ENCODE measurements at places on chromosomes 7 and 10.

- no peak for DNase-seq
These were observed 6.6 kb downstream of the OPTN start for GRCh38 chr10:13106387-13107045.

DNA sequence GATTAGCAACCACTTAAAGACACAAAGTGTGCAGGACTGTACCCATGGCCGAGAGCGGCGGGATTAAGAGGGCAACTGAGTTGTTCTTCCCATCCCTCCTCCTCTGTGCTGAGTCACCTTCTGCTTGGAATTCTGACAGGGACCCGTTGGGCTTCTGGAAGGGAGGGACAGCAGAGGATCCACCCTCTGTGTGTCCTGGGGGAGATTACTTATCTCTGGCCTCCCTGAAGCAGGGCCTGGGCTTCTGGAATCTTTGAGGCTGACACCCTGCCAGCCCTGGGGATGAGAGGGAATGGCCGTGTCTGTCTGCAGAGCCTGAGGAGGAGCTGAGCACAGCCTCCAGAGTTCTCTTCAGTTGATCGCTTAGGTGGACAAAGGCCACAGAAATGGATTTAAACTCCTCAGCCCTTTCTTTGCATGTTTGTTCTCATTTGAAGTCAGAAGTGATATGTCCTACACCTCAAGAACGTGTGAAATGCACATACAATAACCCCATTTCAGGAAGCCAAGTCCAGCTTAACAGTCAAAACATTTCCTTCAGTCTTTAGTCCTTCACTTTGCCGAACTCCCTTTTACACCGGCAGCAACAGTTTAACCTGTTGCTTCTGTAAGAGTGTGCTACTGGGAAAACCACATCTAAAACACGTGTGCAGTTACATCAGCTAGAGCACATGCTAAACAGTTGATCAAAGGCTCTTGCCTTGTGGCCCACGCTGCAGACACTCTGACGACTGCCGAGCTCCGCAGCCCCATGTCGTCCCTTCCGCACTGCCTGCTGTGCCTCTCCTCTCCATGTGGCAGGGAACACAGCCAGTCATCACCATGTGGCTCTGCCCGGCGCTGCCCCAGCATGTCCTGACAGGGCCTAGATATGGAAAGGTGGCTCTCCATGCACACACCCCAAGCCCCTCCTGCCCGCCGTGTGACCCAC lies 55.7 kb downstream of the IKZF1 start:
- peak; percentile 68 for DNase-seq

- DNase-seq, result no peak
These were observed 28.7 kb downstream of the LYZL1 start for GRCh38 chr10:29317423-29318021.

DNA sequence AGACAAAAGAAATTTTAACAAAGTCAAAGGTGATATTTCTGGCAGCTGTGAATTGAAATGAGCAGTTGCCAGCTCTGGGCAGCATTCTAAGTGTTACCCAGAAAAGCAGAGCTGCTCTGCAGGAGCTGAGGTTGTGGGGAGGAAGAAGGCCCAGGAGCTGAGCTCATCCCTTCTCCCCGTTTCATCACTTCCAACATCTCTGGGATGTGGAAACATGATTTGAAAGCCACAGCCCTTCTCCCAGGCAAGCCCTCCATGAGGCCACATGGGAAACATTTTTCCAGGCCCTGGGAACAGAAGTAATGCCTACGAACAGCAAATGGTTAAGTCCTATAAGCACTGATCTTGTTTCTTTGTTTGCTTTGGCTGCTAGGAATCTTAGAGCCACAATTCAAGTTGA lies 10.9 kb upstream of the DMBT1 start:
- no peak for DNase-seq

GRCh38 chr10:105328503-105329133 lies 687.5 kb downstream of the SORCS3 start:
- no peak for DNase-seq

DNA sequence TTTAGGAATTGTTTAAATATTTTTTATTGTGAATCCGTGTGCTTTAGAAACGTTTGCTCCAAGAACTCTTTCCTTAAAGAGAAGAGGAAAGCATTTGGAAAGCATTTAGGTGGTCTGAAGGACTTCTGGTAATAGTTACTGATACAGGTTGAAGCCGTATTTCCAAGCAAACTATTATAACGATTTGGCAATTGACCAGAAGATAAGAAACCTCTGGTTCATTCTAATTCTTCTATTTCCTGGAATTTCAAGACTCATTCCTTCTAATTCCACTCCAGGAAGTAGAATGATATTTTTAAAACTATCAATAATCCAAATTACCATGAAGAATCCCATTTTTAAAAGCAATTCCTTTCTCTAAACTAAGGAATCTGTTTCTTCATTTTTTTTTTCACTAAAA lies 158.9 kb upstream of the AGR3 start:
- no peak for DNase-seq

DNA sequence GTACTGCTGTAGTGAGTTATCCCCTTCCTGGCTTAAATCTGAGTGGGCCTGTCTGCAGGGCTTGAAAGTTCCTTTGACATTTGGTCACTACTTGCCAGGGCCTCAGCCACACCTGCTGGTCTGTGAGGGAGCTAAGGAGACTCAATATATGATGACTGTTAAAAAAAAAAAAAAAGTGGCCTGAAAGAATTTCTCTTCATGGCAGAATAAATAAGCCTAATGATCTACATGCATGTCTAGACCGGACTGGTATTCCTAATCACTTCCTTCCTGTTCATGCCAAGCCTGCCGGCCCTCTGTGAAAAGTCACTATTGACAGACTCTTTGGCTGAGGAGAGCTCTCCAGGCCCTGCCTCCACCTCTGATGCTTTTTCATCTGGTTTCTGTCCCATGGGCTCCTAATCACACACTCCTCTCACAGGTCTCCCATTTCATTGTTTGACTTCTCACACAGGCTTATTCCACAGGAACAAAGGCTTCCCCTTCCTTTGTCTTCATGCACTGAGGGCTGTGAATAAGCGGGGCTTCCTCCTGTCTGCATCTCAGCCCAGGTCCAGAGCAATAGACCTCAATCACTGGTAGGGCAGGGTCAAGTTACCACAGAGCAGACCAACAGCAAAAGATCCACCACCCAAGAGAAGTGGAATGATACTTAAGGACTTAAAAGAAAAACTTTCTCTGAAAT lies 99.1 kb upstream of the SEC61G start:
- no peak for DNase-seq

DNA sequence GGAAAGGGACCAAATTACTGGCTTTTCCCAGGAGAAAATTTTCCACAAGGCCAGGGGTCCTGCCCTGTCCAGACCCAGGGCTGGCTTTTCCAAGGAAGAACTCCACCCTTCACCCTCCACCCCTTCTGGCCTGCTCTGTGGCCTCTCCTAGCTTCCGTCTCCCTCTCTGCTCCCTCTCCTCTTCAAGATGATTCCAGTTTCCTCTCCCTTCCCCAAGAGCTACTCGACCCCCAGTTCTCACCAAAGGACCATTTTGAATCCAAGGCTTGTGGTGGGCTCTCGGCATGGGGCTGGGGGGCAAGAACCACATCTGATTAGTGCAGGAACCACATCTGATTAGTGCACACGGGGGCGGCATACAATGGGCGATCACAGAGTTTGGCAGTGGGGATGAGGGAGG lies 7.7 kb downstream of the CHAT start:
- DNase-seq, result no peak

- DNase-seq, result no peak
These were observed 38.2 kb downstream of the HTRA1 start for GRCh38 chr10:122499491-122499941.

DNA sequence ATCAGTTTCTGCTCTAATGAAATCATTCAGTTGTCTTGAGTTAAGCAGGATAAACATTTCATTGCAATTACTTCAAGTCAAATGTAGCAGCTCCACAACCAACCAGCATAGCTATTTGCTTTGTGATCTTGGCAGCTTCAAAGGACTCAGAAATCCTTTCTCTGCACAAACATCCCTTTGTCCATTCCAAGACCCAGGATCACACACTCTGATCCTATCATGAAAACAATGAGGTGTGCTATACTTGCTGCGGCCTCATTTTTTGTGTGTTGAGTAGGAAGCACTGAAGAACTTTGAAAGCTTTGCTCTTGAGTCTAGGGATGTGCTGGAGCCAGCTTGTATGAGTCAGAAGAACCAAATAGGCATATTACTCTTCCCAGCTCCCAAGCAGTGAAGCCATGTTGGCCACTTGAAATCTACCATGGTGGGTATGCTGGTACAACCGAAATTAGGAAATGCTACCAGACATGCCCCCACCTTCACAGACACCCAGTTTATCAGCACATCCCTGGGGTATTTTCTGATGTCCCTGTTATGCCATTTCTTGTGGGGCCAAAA lies 199.4 kb upstream of the PRSS58 start:
- no peak for DNase-seq

DNA sequence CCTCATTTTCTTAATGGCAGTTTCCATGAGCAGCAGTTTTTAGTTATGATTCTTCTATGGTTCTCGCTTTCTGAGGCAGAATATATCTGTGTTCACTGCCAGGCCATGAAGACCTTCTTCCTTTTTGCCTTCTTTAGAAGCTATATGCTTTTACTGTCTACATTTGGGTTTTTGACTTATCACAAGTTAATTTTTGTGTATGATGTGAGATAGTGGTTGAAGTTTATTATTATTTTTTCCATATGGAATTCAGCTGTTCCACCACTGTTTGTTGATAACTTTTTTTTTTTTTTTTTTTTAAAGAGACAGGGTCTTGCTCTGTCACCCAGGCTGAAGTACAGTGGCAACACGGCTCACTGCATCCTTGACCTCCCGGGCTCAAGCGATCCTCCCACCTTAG lies 44.5 kb downstream of the INPP5A start:
- no peak for DNase-seq

DNA sequence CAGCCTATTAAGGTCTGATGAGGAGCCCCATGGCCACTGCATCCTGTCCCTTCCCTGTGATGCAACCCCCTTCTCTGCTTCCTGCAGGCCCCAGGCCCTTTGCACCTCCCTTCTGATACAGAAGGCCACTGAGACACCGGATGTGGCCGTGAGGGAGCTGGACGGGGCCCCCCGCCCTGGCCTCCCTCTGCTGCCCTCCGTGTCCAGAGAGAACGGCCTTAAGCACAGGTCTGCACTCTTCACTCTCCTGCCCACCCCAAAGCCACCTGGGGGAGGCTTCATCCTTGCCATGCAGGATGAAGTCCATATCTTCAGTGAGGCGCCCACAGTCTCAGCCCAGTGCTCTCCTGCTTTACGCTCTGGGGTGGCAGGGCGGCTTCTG lies 86.9 kb upstream of the GNA12 start:
- DNase-seq, result no peak

DNA sequence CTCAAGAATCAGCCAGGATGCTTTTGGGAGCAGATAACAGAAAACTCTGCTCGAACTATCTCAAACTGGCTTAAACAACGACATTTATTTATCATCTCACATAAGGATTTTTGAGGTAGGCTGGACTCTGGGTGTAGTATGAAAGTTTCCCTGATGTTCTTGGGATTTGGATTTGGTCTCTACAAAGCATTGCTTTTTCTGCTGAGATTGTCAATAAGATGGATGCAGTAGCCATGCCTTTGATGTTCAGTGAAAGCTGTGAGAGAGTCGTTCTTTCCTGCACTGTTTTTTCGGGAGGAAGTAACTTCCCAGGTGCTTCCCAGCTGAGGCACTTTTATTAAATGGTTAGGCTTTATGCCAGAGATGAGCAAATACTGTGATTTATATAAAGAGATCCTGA lies 181.1 kb downstream of the PRKG1 start:
- no peak for DNase-seq

DNA sequence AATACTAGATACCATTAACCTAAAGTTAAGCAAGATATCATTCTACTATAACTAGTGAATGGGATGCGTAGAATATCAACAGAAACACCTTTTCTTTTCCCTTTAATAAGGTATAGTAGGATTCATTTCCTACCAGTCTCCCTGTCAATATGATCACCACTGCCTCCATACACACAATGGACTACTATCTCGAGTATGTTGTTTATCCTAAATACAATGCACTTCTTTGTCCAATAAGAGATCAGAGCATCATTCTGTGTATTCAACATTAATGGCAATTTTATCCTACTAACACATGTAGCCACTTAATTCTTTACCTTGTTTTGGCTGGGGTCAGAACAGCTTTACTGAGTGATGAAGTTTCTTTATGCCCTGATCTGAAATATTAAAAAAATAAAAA lies 276.3 kb downstream of the TFEC start:
- DNase-seq, result no peak

DNA sequence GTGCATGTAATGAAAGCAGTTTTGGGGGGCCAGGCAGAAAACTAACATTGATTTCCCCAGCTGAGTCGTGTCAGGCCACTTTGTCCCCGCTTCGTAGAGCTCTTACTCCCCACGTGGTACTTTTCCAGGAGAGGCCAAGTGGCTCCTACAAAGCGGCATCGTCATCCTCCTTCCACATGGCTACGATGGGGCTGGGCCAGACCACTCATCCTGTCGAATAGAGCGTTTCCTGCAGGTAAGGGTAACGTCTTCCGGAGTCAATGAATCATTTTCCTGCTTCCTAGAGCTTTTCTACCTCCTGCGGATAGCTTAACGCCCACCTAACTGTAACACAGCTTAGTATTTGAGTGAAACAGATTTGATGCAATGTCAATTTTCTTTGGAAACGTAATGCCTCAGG lies 21.7 kb upstream of the SEC61A2 start:
- DNase-seq, result no peak

DNA sequence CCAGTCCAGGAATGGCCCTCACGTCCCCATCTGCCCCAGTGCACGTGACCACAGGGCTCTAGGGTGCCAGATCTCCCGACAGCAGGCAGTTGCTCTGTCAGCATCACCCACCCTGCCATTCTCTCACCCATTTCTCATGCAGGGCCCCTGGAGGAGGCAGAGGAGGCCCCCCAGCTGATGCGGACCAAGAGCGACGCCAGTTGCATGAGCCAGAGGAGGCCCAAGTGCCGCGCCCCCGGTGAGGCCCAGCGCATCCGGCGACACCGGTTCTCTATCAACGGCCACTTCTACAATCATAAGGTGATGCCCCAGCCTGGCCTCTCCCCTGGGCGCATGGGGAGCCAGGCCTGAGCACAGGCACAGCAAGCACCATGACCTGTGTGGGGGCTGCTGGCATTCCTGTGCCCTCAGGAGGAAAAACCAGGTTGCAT lies 6.1 kb upstream of the DEPP1 start:
- DNase-seq, result no peak

GRCh38 chr7:88127637-88128290 lies 92.1 kb downstream of the SRI start:
- no peak for DNase-seq
